ENCODE measurements at places on chromosomes 3 and 15.

DNA sequence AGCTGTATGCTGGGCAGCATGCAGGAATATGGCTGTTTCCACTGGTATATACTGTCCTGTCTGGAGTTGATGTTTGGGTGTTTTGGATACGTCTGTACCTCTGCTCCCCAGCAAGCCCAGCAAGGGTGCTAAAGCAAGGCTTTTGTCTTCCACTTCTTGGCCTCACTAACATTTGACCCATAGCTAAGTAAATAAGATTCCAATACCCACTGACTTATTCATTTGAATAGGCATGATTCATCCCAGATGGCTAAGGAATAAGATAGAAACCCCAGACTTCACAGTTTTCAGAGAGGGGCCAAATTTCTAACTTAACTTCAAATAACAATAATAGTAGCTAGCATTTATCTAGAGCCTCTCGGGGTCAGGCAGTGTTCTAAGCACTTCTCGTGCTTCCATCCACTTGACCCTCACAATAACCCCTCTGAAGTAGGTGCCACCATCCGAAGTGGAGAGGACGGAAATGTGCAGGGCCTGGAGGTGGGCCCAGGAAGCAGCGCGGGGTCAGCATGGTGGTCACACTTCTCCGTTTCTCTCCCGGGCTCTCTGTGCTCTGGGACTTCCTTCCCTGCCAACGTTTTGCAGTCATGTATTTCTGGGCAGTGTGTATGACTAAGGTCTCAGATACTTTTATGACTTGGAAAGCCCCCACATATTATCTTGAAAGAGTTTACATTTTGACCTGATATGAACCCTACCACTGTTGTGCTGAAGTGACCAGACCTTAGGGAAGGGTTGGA, 39.3 kb downstream of the LRRK1 start:
- no peak for DNase-seq

- DNase-seq: no peak
These were observed 46.0 kb downstream of the GALK2 start for GRCh38 chr15:49215768-49216739.

- DNase-seq: peak; percentile 81
These were observed 36.9 kb downstream of the SENP8 start for GRCh38 chr15:72155003-72155621.

DNA sequence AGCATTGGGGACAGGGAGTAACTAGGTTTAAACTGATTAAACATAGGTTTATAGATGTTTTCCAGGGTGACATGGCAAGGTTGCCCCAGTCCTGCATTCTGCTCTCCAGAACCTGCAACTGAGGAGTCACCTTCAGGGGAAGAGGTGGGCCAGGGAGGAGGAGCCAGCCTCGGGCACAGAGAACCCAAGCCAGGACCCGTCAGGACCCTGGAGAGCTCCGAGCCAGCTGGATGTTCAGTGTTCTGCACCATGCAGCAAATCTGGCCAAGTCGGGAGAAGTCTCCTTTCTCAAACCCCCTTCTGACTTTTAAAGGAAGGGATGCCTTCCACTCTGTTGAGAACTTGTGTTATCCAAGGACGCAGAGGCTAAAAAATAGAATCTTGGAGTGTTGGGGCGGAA, 62.1 kb upstream of the SLC6A11 start:
- no peak for DNase-seq

DNA sequence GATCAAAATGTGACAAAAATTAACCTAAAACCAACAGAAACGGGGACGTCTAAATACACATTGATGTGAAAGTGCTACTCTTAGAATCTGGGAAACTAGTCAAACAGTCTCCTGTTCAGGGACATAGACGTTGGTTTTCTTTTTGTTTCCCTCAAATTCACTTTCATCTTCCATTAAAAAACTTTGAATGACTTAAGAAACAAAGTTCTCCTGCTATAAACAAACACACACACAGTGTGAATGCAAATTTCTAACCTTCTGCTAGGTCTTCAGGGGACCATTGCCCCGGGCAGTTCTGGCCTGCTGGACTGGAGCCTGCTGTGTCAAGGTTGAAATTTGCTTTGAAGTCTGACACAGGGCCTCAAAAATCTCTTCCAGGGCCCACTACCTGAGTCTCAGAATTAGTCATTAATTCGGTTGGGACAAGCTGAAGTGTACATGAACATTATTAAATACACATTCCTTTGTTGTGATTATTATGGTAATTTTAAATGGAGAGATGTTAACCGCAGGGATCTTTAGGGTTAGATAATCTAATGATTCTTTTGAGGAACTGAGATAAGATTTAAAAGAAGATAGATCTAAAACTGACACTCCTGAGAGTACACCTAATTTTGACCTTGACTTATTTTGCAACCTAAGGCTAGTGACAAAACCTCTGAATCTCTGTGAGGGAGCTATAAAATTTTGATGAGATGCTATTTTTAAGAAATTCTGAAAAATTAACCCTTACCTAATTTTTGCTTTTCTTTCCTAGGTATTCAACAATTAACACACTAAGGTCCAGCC, 1260.4 kb downstream of the ROBO1 start:
- no peak for DNase-seq

DNA sequence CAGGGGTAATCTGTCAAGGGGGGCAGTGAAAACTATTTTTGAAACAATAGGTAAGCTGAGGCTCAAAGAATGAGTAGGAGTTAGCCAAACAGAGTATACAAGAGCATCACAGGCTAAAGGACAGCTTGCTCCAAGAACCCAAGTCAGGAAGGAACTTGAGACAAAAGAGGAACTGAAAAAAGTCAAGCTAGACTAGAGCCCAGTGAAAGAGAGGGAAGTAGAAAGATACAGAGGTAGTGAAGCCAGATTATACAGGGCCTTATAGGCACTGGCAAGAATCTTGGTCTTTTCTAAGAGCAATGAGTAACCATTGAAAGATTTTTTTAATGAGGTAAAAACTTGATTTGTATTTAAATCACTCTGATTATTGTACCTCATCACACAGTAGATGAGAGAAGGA, 69.9 kb downstream of the FILIP1L start:
- DNase-seq: no peak

GRCh38 chr3:123660900-123661299, 76.0 kb upstream of the HACD2 start:
- DNase-seq: peak; percentile 87

DNA sequence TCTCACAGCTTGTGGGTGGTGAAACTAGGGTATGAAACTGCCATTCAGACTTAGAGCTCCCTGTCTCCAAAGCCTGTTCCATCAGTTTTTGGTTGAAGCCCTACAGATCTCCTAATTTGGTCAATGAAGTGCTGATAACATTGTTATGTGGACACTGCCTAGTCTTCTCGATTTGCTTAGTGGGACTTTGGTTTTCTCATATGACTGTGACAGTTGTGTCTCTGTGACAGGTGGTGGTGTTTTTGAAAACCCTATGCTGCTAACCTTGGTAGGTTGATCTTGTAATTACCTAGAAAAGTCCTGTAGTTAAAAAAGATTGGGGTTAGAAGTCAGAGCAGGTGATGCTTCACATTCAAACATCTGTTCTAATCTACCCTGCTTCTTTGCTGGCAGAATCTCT, 9.2 kb downstream of the PPM1L start:
- DNase-seq: no peak
